NCI-H1417 treated with DMSO at 0.1 percent for 48 hours (cell line): ENCODE measurements at places on chromosomes 7 and 10.

GRCh38 chr10:70575874-70576802 is 26.4 kb downstream of the PRF1 start:
- no peak for DNase-seq

- no peak for DNase-seq
Measured at GRCh38 chr7:130305433-130306042, 12.6 kb downstream of the CPA4 start.

GRCh38 chr7:143188994-143189393 is 5.8 kb downstream of the TAS2R39 start:
- DNase-seq = no peak

DNA sequence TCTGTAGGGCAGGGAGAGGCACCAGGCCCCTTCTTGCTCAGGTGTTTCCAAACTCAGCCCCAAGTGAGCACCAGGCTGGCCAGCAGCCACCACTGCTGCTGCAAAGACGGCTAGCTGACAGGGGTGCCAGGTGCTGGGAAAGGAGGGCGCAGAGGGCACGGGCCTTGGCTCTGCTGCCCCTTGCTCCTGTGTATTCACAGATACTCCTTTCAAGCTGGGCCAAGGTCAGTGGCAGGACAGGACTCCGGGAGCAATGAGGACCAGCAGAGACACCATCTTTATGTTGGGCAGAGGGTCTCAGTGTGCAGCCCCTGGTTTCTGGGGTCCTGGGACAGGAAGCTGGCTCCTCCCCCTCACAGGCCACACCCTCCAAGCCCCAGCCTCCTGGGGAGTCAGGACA is 110.1 kb downstream of the SMURF1 start:
- DNase-seq = no peak

- DNase-seq = no peak
Measured at GRCh38 chr7:157318015-157318706, 18.6 kb upstream of the DNAJB6 start.

DNA sequence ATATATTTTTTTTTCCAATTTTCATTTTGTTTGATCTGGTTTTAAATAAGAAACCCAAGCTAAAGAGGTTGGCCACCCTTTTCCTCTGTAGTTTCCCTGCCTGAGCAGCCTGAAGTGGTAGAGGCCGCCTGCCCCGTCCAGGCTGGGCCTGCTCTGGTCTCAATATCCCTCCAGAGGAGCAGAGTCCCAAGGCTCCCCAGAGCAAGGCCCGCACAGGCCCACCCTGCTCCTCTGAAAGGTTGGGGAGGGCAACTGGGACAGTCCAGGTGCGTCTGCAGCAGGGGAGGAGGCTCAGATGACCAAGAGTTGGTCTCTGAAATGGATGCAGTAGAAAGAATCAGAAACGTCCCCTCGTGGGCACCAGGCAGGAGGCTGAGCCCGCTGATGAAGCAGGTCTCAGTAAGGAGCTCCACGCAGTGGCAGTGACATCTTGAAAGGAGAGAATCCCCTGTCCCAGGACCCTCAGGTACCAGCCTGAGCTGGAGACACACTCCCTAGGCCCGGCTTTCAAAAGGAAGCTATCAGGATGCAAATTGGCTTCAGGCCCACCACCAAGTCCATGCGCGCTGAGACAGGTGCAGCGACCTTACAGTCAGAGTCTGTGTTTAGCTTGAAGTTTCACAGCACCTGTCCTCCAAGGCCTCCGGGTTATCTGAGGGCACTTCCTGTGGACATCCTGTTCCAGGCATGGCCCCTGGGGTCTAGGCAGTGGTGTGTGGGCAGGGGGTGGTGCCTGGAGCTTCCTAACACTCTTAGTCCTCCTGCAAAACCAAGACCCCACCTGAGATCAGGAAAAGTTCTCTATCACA is 37.7 kb downstream of the EN2 start:
- no peak for DNase-seq
